ENCODE measurements at places on chromosomes 4 and X.

- DNase-seq = no peak
Observed at GRCh38 chr4:185323606-185324005, 72.1 kb downstream of the LRP2BP start.

GRCh38 chr4:171817026-171817425 is 3.8 kb downstream of the GALNTL6 start:
- no peak for DNase-seq

DNA sequence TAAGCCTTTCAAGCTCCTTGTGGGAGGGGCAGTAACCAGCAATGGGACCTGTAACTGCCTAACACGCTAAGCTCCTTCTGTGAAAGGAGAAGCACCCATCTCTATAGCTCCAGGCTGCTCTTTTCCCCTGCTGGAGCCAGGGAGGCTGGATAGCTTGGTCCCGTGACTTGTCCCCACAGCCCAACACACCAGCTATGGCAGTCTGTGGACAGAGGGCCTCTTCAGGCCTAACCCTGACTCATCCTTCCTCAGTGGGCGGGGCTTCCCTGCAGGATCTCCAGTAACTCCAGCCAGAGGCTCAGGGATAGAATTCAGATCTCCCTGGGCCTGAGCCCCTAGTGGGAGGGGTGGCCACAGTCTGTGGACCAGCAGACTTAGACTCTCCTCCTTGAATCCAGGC is 1290.1 kb downstream of the PCDH7 start:
- no peak for DNase-seq

DNA sequence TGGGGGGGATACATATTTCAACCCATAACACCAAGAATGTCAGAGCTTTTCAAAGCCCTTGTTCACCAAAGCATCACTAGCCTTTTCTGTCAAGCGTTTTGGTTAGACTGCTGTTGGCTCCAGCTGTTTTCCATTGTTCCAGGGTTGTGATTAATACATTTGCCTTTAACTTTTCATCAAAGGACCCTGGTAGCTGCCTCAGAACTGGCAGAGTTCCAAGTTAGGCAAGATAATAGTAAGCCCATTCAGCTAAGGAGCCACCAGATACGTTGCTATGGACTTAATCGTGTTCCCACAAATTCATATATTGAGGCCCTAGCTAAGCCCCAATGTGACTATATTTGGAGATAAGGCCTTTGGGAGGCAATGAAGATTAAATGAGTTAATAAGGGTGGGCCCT is 37.1 kb downstream of the ENOPH1 start:
- DNase-seq = no peak

GRCh38 chrX:6131287-6131686 is 97.4 kb downstream of the NLGN4X start:
- no peak for DNase-seq

DNA sequence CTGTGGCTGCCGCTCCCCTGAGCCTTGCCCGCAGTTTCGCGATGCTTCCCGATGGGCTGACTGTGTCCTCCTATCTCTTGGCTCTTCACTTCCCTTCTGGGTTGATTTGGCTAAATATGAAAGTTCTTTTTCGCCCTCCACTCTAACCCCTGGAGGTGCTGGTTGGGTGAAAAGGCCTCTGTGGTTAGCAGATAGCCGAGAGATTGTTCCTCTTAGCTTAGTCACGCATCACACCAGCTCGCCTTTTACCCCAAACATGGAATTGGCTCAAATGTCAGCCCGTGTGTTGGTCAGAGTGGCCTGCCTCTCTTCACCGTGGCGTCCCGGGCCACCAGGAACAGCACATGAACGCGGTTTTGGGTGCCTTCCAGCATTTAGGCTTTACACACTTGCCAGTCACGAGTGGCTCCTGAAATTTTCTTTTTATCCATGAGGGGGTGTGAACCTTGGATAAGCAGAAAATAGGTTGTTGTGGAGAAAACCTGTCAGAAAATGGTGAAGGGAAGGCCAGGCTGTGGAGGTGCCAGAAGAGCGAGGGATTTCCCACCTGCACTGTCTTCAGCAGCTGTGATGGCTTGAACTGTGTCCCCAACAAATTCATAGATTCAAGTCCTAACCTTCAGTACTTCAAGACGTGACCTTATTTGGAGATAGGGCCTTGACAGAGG is 8.9 kb downstream of the CLCN4 start:
- DNase-seq = no peak

DNA sequence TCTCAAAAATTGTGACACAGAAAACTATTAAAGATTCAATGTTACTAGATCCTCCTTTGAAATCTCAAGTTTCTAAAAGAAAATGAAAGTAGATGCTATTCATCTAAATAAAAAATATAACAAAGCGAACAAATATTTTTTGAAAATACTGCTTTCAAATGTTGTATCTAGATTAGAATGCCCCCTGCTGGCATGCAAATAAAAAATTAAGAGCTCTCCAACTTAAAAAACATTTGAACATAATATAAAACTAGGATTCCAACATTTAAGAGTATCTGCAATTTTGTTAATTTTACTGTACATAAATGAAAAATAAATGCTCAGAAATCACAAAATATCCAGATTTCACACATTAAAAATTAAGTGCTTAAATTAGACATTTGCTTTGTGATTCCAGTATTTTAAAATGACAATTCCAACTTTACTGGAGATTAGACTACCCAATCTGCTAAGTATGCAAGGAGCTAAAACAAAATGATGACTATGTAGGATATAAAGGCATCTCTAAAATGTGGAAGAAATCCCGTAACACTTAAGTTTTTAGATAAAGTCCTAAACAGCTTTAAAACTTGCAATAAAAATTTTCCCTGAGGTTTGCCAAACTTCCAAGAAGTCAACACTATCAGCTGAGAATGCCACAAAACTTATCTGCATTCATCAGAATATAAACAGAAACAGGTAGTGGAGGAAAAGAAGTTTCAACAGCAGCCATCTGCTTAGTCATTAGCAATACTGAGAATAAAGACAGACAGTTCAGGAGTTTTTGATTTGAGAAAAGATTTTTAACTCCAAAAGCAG is 32.7 kb downstream of the DHX15 start:
- no peak for DNase-seq

DNA sequence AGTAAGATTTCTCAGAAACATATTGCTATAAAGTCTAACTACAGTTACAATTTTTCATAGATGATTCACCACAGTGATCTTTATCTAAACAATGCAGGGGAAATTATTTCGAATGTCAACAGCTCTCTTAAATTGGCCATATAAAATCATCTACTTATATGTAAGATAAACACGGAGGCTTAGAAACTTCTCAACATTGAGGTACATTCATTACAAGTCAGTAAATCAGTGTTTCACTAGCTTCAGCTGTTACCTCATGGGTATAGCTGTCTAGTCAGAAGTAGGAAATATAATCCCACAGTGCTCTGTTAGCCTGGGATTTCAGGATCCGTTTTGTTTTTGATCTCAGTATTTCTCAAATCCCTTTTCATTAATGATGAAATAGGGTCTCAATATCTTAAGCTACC is 43.2 kb downstream of the PCDH7 start:
- DNase-seq = no peak

Measured in stimulated activated CD4-positive, alpha-beta T cell treated with anti-CD3 and anti-CD28 coated beads, Interleukin-1b, Interleukin-23, amount 100 ng/mL, for 1 hour (primary cell).